Natural killer cell treated with Interleukin-12 subunit alpha and Interleukin-12 subunit beta and Interleukin-15 and Interleukin-18, amount 100 ng/mL, for 72 hours (primary cell): ENCODE measurements at places on chromosomes 3 and 15. TPM values are rescaled to one million over a fixed set of nuclear protein-coding genes. Genes with fewer than 3 reads are reported as not detected.

GRCh38 chr3:123658852-123659206 lies 74.0 kb upstream of the HACD2 start:
- H3K27ac ChIP-seq, result no peak overlapping the region
- H3K36me3 ChIP-seq, result no peaks in the 10 kb centered on the region
- peaks cover 8% of the 10 kb centered on the region for H3K27me3 ChIP-seq
- DNase-seq, result no peak
- H3K4me3 ChIP-seq, result no peak overlapping the region

GRCh38 chr3:66615643-66616301 lies 115.0 kb upstream of the LRIG1 start:
- no peak overlapping the region for H3K27ac ChIP-seq
- DNase-seq, result no peak
- H3K4me3 ChIP-seq, result no peak overlapping the region
- no peaks in the 10 kb centered on the region for H3K4me1 ChIP-seq

- no peak overlapping the region for H3K27ac ChIP-seq
- no peak for DNase-seq
- H3K36me3 ChIP-seq, result no peaks in the 10 kb centered on the region
- H3K4me3 ChIP-seq, result no peak overlapping the region
Measured at GRCh38 chr3:7874116-7874515, 627.5 kb upstream of the LMCD1 start.

DNA sequence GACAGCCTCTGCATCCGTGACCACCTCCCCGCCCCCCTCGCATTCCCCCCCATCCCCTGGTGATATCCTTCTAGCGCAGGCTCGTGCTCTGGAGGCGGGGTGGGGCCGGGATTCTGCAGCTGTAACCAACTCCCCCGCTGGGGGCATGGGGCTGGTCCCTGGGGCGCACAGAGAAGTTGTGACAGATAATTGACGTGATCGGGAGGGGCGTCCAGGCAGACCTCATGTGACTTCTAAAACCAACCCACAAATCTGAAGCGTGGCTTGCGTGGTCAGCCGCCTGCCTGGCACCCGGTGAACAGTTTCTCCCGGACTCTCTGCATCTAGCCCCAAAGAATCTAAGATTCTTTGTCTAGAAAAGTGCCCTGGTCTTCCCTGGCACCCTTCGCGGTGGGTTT lies 100.6 kb upstream of the IGF1R start:
- no peaks in the 10 kb centered on the region for H3K36me3 ChIP-seq
- H3K27me3 ChIP-seq, result peaks cover 62% of the 10 kb centered on the region
- no peak for DNase-seq
- H3K4me3 ChIP-seq, result peak overlapping the region; percentile 83

DNA sequence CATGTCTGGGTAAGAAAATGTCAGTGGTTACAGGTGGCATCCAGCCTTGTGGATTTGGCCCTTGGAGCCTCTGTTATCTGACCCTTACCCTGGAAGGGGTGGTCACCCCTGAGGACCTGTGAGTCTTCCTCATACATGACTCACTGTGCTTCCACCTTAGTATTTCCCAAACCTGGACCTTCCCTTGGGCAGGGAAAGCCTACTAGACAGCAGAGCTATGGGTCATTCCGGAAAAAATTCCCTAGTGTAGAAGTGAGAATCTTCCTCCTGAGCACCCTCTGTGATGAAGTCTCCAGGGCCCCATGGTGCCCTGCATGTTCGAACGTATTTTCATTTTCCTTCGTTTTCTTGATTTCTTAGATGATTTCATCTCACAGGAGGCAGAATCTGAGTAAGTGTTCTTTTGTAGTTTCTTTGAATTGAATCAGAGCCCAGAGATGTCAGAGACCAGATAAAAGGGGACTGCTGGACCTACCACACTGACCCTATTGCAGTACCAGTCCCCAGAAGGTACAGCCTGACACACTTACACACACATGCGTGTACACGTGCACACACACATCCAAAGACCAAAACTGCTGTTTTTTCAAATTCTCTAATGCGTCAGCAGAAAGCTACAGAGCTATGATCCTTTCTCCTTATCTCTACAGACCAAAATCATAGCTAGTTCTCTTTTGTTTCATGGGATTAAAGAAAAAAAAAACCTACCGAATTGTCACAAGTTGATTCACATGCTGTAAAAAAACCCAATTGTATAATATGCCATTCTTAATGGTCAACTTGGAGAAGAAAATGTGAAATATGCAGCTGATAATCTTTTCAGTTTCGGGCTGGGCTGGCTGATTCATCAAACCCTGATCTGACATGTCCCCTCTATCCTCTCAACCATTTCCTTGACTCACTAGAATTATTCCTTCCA lies 50.5 kb upstream of the ARHGEF3 start:
- H3K36me3 ChIP-seq, result no peaks in the 10 kb centered on the region
- H3K27ac ChIP-seq, result no peak overlapping the region
- H3K4me1 ChIP-seq, result peaks cover 6% of the 10 kb centered on the region
- H3K4me3 ChIP-seq, result no peak overlapping the region

- H3K27ac ChIP-seq, result no peak overlapping the region
- no peaks in the 10 kb centered on the region for H3K4me1 ChIP-seq
- no peaks in the 10 kb centered on the region for H3K36me3 ChIP-seq
- peaks cover 54% of the 10 kb centered on the region for H3K27me3 ChIP-seq
- no peak for DNase-seq
Measured at GRCh38 chr15:71385026-71385425, 269.8 kb downstream of the THSD4 start.

GRCh38 chr15:78621810-78622402 lies 1.1 kb upstream of the CHRNA3 start:
- H3K4me3 ChIP-seq, result no peak overlapping the region
- no peaks in the 10 kb centered on the region for H3K36me3 ChIP-seq
- no peak overlapping the region for H3K27ac ChIP-seq
- H3K27me3 ChIP-seq, result peaks cover 52% of the 10 kb centered on the region
- DNase-seq, result no peak

DNA sequence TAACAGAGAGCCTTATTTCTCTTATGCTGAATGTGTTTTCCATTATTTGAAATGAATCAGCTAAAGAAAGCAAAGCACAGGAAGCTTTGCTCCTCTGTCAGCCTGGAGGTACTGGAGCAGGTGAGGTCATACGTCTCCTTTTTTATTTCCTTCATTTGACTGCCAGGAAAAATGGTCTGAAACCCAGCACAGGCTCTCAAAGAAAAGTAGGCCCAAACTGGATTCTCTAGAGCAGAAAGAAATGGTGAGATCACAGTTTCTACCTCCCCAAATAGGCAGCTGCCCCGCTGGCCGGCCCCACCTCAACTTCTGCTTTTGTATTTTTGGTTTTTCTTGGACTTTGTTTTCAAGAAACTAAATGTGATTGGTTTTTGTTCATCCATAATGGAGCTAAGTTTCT lies 95.1 kb downstream of the RPL39L start:
- H3K4me3 ChIP-seq, result no peak overlapping the region
- H3K36me3 ChIP-seq, result peaks cover 54% of the 10 kb centered on the region
- no peaks in the 10 kb centered on the region for H3K27me3 ChIP-seq
- peak overlapping the region; percentile 95 for H3K27ac ChIP-seq
- no peak for DNase-seq

DNA sequence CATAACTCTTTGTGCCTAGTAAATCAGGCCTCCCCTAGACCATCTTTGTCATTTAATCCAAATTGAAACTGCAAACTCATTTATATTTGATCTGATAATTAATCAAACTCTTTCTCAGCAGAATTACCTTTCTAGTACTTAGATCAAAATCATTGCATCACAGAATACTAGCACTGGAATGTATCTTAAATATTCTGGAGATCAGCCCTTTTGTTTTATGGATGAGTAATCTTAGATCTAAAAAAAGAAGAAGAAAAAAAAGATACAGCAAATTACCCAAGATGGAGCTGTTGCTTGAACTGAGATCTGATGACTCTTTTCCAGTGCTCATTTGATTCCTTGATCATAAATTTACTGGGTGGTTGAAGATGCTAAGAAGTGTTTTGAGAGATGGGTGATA lies 47.9 kb downstream of the NAALADL2 start:
- no peak for DNase-seq
- no peaks in the 10 kb centered on the region for H3K27me3 ChIP-seq
- no peaks in the 10 kb centered on the region for H3K36me3 ChIP-seq
- no peaks in the 10 kb centered on the region for H3K4me1 ChIP-seq
- H3K4me3 ChIP-seq, result no peak overlapping the region

DNA sequence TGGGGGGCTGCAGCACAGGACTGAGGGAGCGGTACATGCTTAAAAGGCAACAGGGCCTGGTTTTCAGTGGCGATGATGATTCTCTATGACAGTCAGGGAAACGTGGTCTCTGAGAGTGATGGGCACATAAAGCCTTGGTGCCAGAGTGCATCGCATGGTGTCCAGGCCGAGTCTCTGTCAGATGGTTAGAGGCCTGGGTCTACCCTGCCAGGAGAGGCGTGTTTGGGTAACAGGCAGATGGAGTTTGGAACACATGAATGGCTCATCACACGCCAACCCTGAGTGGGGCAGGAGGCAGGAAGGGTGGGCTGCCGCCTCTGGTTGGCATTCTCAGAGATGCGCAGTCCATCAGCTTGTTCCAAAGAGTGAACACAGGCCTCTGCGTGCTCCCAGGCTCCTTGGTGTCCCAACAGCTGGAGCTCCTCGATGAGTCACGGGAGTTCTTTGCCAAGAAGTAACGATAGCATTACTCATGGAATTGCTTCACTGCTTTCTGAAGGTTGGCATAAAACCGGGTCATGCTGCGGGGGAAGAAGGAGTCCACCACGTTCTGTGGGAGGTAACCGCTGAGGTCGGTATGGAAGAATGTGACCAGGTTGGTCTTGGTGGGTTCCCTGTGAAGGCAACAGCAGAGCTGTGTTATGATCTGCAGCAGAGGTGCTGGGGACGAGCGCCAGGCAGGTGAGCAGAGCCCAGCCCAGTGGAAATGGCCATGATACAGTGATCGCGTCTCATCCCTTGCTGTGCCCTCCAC lies 11.0 kb downstream of the STARD5 start:
- H3K27me3 ChIP-seq, result no peaks in the 10 kb centered on the region
- H3K27ac ChIP-seq, result peak overlapping the region; percentile 57
- peaks cover 17% of the 10 kb centered on the region for H3K36me3 ChIP-seq

GRCh38 chr3:13229273-13229949 lies 156.2 kb upstream of the IQSEC1 start:
- H3K27me3 ChIP-seq, result peaks cover 6% of the 10 kb centered on the region
- DNase-seq, result no peak
- H3K36me3 ChIP-seq, result no peaks in the 10 kb centered on the region

- H3K27ac ChIP-seq, result no peak overlapping the region
- H3K27me3 ChIP-seq, result no peaks in the 10 kb centered on the region
- no peaks in the 10 kb centered on the region for H3K36me3 ChIP-seq
- H3K4me3 ChIP-seq, result no peak overlapping the region
Measured at GRCh38 chr15:25784876-25785640, 78.1 kb downstream of the ATP10A start.

- no peak overlapping the region for H3K27ac ChIP-seq
- DNase-seq, result no peak
- H3K4me3 ChIP-seq, result no peak overlapping the region
- peaks cover 9% of the 10 kb centered on the region for H3K27me3 ChIP-seq
Measured at GRCh38 chr3:70885636-70886035, 573.2 kb upstream of the MDFIC2 start.

DNA sequence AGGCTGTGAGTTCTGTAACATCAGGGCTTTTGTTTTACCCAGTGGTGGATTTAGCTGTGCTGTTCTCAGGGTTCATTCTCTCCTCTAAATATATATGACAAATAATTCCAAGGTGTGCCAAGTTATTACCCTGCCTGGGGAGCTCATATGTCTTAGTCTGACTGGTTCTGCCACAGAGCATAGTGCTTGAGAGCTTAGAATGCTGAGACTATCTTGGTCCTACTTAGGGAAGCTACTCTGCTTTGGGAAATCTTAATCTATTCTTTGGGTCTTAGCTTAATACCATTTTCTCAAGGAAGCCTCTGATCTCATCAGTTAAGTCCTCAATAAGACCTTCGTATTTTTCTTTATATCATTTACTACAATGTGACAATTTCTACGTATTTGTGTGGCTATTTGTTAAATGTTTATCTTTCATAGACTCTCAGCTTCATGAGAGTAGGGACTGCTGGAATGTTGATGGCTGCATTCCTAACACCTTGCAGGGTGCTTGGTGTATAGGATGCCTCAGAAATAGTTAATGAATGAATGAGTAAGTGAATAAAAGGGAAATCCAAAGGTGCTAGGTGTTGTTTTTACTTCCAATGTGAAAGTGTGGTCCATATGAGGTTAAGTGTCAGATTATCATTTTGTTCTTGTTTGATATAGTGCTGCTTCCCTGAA lies 1.8 kb downstream of the OTOL1 start:
- no peaks in the 10 kb centered on the region for H3K4me1 ChIP-seq
- no peak overlapping the region for H3K27ac ChIP-seq
- H3K36me3 ChIP-seq, result no peaks in the 10 kb centered on the region
- DNase-seq, result no peak
- H3K4me3 ChIP-seq, result no peak overlapping the region

- H3K4me1 ChIP-seq, result peaks cover 5% of the 10 kb centered on the region
- H3K36me3 ChIP-seq, result no peaks in the 10 kb centered on the region
- no peak overlapping the region for H3K27ac ChIP-seq
- H3K4me3 ChIP-seq, result no peak overlapping the region
Measured at GRCh38 chr3:183217548-183218332, 35.3 kb upstream of the B3GNT5 start.

DNA sequence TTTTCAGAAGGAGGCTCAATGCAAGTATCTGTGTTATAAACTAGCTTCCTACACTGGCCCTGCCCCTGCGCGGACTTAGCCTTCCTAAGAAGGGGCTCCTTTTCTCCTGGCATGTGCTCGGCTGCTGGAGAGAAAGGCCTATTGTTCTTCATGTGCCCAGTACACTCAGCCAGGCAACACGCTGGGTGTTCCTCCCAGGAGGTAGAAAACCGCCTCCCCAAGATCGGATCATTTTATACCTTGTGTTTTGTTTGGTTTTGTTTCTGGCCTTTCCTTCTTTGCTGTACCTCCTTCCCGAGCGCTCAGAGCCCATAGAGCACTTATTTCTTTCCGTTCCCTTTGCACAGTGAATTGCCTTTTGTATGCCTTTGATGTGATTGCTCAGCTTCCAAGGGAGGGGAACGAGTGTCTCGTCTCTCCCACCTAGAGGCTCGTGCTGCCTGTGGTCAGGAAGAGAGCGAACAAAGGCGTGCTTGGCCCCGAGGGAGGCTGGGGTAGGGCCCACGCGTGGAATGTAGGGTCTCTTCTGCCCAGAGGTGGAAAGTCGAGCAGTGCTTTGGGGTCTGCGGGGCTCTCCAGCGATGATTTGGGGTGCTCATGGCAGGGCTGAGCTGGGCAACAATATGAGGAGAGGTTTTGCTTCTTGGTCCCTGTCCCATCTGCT lies 30.0 kb downstream of the CCNL1 start:
- H3K4me1 ChIP-seq, result peaks cover 62% of the 10 kb centered on the region
- H3K27me3 ChIP-seq, result no peaks in the 10 kb centered on the region
- peak overlapping the region; percentile 54 for H3K4me3 ChIP-seq
- no peak for DNase-seq
- peak overlapping the region; percentile 79 for H3K27ac ChIP-seq

GRCh38 chr3:177893331-177893730 lies 642.9 kb upstream of the KCNMB2 start:
- H3K36me3 ChIP-seq, result peaks cover 6% of the 10 kb centered on the region
- DNase-seq, result no peak
- H3K4me3 ChIP-seq, result no peak overlapping the region
- no peaks in the 10 kb centered on the region for H3K4me1 ChIP-seq
- no peak overlapping the region for H3K27ac ChIP-seq

COL6A5 gene
- total RNA-seq, result not detected

RBP2 gene
- total RNA-seq, result not detected

LSAMP gene
- total RNA-seq, result not detected

MASP1 gene
- total RNA-seq, result not detected

ALPK3 gene
- total RNA-seq, result 0.67 TPM

MESD gene
- 35.6 TPM for total RNA-seq

ECE2 gene
- total RNA-seq, result not detected

SCAANT1 gene
- 2.6 TPM for total RNA-seq
